ENCODE measurements at places on chromosomes 2 and 18. TPM values are rescaled to one million over a fixed set of nuclear protein-coding genes. Genes with fewer than 3 reads are reported as not detected.

Gene CD8A
- 1.6 TPM for total RNA-seq

Gene FAM228A
- not detected for total RNA-seq

Gene LRRTM1
- total RNA-seq: 0.66 TPM

Gene PPP1R1C
- not detected for total RNA-seq

Gene CCDC74B
- total RNA-seq: 0.64 TPM

Gene OTOF
- not detected for total RNA-seq

Gene TMEM247
- total RNA-seq: not detected

GRCh38 chr2:144084114-144084661 is 435.7 kb downstream of the ZEB2 start:
- H3K27ac ChIP-seq: no peak overlapping the region
- H3K36me3 ChIP-seq: no peaks in the 10 kb centered on the region
- no peaks in the 10 kb centered on the region for H3K4me1 ChIP-seq
- no peak for DNase-seq
- H3K27me3 ChIP-seq: no peaks in the 10 kb centered on the region

DNA sequence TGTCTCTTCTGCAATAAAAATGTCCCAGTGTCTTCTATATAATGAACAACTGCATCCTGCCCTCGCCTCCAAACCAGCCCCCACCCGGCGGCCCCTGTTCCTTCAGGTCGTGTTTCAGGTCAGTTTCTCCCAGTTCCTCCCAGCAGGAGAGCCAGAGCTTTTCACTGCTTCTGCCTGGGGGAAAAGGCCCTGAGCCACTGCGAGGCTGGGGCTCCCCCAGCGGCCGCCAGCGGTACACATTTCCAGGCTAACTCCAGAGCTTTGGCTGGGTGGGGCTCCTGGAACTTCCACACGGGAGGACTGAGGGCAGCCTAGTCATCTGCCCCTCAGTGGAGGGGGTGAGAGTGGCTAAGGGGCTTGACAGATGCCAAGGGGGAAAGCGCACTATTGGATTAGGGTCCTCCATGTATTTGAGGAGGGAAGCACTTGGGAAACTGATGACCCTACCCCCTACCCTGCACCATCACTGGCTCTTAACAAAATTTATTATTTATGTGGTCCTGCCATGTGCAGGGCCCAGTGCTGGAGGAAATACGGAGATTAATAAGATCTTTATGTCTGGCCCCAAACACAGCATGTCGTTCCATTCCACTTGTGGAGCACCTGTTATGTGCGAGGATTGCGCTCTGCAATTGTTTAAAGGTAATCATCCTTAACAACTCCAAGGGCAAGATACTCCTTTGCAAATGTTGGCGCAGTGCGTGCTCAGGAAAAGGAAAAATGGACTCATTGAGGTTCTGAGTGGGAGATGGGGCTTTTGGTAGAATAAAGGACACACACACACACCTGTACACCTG is 17.3 kb upstream of the CYS1 start:
- H3K4me1 ChIP-seq: no peaks in the 10 kb centered on the region
- no peak overlapping the region for H3K27ac ChIP-seq
- no peaks in the 10 kb centered on the region for H3K27me3 ChIP-seq
- no peak overlapping the region for H3K4me3 ChIP-seq
- no peaks in the 10 kb centered on the region for H3K36me3 ChIP-seq

GRCh38 chr2:71927757-71928715 is 219.6 kb downstream of the CYP26B1 start:
- no peak overlapping the region for H3K27ac ChIP-seq
- H3K36me3 ChIP-seq: no peaks in the 10 kb centered on the region
- no peaks in the 10 kb centered on the region for H3K27me3 ChIP-seq
- no peaks in the 10 kb centered on the region for H3K4me1 ChIP-seq
- DNase-seq: no peak

DNA sequence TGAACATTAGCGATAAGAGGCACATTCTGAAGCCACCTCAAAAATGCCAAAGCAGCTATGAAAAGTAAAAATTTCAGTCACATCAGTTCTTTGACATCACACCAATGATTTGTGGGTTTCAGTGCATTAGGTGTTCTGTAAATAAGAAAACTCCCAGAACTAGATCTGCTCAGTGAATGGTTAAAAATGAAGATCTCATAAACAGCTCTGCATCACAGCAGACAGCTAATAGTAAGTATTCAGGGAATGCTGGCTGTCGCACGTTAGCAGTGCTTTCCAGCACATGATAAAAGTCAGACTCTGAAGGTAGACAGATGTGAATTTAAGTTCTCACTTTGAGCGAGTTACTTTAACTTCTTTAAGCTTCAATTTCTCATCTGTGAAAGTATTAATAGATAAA is 154.9 kb downstream of the SATB2 start:
- no peak overlapping the region for H3K27ac ChIP-seq
- no peaks in the 10 kb centered on the region for H3K27me3 ChIP-seq
- peaks cover 9% of the 10 kb centered on the region for H3K36me3 ChIP-seq
- no peaks in the 10 kb centered on the region for H3K4me1 ChIP-seq
- no peak overlapping the region for H3K4me3 ChIP-seq

DNA sequence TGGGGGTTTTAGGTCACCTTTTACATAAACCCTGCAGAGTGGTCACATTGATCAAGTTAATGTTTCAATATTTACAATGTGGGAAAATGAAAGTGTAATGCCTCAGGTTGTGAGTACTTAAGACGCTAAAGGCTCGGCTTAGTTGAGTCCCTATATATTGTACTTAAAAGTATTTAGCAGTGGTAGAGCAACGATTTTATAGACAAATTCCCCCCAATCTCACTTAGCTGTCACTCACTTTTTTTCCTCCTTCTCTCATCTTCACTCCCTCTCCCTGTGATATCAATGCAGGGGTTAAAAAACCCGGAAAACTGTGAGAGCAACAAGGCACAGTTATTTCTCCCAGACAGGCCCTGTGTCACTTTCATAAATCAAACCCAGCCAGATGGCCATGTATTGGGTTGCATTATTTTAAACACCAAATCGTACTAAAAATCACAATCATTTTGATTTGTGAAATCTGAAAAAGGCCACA is 5.4 kb downstream of the POU3F3 start:
- peaks cover 5% of the 10 kb centered on the region for H3K4me1 ChIP-seq
- peaks cover 86% of the 10 kb centered on the region for H3K27me3 ChIP-seq
- H3K4me3 ChIP-seq: no peak overlapping the region
- no peak overlapping the region for H3K27ac ChIP-seq

DNA sequence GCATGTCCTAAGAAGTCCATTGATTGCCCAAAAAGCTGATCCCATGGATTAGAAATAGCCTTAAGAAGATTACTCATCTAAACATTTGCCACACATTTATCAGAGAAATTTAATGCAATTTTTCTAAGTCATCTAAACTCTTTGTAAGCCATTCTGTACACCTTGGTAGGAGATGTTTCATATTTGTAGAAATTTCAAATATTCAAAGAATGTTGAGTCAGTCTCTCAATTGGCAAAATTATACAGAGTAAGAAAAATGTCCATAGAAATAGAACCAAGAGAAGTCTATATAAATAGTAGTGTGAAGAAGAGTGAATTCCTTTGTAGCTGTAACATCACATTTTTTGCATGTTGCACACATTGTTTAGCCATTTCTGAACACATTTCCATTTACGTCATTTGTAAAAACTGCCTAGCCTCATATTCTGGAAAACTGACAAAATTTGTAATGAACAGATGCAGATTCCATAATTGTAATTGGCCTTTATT is 128.6 kb downstream of the MSTN start:
- no peak overlapping the region for H3K27ac ChIP-seq
- no peaks in the 10 kb centered on the region for H3K4me1 ChIP-seq
- DNase-seq: no peak
- H3K36me3 ChIP-seq: no peaks in the 10 kb centered on the region
- no peaks in the 10 kb centered on the region for H3K27me3 ChIP-seq
- no peak overlapping the region for H3K4me3 ChIP-seq

DNA sequence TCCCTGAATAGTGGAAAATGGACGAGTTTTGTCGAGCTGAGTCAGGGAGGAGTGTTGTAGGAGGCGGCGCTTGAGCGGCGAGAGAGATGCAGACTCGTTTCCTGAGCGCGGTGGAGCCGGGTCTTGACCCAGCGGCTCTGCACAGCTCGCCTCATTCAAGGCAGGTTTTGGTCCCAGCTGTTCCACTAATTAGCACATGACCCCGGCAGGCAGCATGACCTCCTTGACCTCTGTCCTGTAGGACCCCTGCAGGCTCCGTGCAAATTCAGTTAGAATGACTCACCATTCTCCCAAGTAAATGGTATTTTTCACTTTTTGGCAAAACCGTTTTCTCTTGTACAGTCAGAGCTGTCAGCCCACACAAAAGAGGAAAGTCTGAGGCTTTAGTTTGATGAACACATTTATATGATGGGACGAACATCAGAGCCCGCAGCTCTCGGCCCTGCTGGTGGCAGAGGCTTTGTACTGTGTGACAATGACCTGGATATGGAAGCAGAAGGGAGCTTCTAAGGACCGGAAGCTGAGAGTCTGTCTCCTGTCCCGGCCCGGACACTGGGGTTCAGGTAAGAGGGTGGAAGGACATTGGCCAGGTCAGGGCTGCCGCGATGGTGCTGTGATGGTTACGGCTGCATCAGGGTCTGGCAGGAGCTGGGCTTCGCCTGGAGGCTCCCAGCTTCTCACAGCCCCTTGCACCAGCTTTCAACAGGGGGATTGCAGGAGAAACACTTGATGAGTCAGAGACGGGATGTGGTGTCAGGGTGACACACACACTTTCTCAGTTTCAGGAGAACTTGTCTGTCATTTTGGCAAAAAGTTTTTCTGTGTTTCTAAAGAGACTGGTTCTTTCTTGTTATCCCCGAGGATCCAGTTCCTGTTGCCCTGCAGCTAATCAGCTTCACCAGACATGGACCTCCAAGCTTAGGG is 29.9 kb upstream of the ALKAL2 start:
- no peaks in the 10 kb centered on the region for H3K4me1 ChIP-seq
- H3K4me3 ChIP-seq: no peak overlapping the region
- H3K36me3 ChIP-seq: no peaks in the 10 kb centered on the region
- no peak for DNase-seq
- H3K27ac ChIP-seq: no peak overlapping the region

GRCh38 chr2:239978411-239978810 is 46.7 kb downstream of the NDUFA10 start:
- H3K4me1 ChIP-seq: no peaks in the 10 kb centered on the region
- no peak overlapping the region for H3K27ac ChIP-seq
- DNase-seq: no peak

GRCh38 chr18:24613896-24614640 is 153.6 kb downstream of the HRH4 start:
- H3K4me1 ChIP-seq: no peaks in the 10 kb centered on the region
- H3K4me3 ChIP-seq: no peak overlapping the region
- no peaks in the 10 kb centered on the region for H3K27me3 ChIP-seq
- no peaks in the 10 kb centered on the region for H3K36me3 ChIP-seq
- no peak overlapping the region for H3K27ac ChIP-seq
- DNase-seq: no peak

- H3K27ac ChIP-seq: no peak overlapping the region
- no peaks in the 10 kb centered on the region for H3K27me3 ChIP-seq
- no peaks in the 10 kb centered on the region for H3K4me1 ChIP-seq
- no peak for DNase-seq
Observed at GRCh38 chr2:214310319-214310718, 100.5 kb upstream of the VWC2L start.

DNA sequence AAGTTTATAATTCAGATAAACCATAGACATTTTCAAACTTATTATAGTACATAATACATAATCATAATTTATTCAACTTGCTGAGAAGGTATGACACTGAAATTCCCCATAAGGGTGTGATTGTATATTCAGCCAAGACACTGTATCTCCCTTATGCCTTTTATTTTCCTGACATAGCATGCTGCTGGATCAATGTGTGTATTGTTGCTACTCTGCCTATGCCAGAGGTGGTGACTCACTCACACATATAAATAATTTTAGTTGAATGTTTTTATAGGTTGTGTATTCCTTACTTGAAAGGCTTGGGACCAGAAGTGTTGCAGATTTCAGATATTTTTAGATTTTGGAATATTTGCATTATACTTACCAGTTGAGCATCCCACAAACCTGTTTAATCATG is 86.8 kb downstream of the VRK2 start:
- no peaks in the 10 kb centered on the region for H3K27me3 ChIP-seq
- H3K4me1 ChIP-seq: no peaks in the 10 kb centered on the region
- no peak for DNase-seq
- H3K4me3 ChIP-seq: no peak overlapping the region

GRCh38 chr18:79458131-79458838 is 62.6 kb downstream of the NFATC1 start:
- H3K4me3 ChIP-seq: no peak overlapping the region
- no peaks in the 10 kb centered on the region for H3K4me1 ChIP-seq
- H3K36me3 ChIP-seq: no peaks in the 10 kb centered on the region
- no peak overlapping the region for H3K27ac ChIP-seq
- DNase-seq: peak; percentile 22

DNA sequence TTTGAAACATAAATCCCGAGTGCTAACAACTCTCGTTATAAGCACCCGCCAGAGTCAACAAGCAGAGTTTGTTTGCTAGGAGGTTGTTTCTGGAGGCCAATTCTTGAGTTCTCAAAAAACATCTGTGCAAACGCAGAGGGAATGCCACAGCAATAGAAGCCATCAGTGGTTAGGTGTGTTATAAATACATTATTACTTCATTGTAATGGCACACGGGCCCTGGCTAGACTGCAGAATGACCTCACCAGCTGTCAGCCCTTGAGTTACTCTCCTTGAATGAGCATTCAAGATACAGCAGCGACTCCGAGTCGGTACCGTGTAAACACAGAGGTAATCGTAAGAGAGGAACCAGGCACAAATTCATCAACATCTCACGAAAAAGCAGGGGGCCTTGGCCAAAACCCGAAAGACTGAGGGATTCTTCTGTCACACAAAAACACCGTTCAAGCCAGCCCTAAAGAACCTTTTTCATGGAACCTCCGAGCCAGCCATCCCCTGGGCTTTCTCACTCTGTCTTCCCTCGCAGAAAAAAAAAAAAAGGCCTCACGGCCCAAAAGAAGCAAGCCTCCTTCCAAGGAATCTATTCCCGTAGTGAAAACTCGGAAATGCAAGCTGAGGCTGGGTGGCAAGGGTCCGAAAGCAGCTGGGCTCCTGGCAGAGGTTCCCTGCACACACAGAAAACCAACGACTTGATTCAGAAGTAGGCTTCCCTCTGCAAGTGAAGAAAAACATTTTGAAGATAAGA is 133.7 kb upstream of the MEIS1 start:
- H3K36me3 ChIP-seq: no peaks in the 10 kb centered on the region
- H3K4me3 ChIP-seq: no peak overlapping the region
- H3K4me1 ChIP-seq: no peaks in the 10 kb centered on the region
- no peak overlapping the region for H3K27ac ChIP-seq

- H3K27me3 ChIP-seq: no peaks in the 10 kb centered on the region
- H3K4me1 ChIP-seq: no peaks in the 10 kb centered on the region
- no peak overlapping the region for H3K4me3 ChIP-seq
- no peak for DNase-seq
- no peak overlapping the region for H3K27ac ChIP-seq
- no peaks in the 10 kb centered on the region for H3K36me3 ChIP-seq
Observed at GRCh38 chr2:37993143-37993542, 68.1 kb downstream of the RMDN2 start.
